ENCODE measurements at places on chromosomes 6 and 20.

DNA sequence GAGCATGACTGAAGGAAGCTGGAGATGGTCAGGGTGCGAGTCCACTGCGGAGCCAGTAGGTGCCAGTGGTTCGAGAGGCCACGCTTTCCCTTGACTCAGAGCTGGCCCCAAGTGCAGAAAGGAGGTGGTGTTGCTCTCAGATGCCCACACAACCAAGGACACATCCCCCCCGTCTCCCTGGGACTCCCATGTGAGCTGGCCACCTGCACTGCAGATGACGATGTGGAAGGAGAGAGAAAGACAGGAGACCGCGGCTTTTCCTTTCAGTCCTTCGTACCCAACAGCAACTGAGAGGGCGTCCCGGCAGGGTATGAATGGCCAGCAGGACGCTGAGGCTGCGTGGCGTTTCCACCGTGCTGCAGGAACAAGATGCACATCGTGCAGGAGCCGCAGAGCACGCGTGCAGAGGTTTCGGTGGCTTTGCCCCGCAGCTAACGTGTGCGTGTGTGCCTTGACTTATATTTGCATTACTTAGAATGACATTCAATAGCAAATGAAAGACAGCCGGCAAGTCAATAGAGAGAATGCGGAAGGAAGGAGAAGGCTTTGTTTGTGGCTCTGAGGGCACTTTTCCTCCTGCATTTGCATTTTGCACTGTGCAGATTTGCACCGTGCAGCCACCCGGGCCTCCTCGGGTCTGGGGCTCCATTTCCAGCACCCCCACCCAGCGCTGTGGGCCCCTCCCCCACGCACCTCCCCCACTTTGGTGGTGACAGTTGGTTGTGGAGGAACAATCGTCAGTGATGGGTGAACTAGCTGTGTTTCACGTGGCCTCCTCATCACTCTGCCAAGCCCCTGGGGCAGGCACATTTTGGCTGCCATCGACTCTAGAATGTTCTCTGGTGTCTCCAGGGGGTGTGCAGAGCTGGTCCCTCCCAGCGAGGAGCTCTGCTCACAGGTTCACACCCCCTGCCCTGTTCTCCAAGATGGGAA is 26.4 kb upstream of the BHLHE23 start:
- DNase-seq: no peak
- H3K4me1 ChIP-seq: no peaks in the 10 kb centered on the region
- no peak overlapping the region for H3K27ac ChIP-seq
- H3K36me3 ChIP-seq: no peaks in the 10 kb centered on the region
- peaks cover 18% of the 10 kb centered on the region for H3K27me3 ChIP-seq
- no peak overlapping the region for H3K4me3 ChIP-seq

DNA sequence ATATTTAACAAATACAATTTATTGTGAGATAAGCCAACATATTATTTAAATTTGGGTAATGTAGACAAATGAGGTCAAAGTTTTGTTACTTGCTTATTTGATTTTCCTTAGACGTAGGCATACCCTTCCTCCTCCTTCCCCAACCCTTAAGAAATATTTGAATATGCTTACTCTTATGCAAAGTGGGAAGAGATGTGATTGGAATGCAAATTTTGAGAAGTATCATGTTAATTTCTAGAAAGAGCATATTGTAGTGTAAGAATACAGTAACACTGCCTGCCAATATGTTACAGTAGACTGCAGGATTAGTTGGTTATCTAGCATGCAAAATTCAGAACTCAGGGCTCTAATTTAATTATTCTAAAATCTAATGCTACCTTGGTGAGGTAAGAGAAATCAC is 32.9 kb downstream of the CRISP1 start:
- H3K27me3 ChIP-seq: no peaks in the 10 kb centered on the region
- H3K4me3 ChIP-seq: no peak overlapping the region
- no peaks in the 10 kb centered on the region for H3K4me1 ChIP-seq

DNA sequence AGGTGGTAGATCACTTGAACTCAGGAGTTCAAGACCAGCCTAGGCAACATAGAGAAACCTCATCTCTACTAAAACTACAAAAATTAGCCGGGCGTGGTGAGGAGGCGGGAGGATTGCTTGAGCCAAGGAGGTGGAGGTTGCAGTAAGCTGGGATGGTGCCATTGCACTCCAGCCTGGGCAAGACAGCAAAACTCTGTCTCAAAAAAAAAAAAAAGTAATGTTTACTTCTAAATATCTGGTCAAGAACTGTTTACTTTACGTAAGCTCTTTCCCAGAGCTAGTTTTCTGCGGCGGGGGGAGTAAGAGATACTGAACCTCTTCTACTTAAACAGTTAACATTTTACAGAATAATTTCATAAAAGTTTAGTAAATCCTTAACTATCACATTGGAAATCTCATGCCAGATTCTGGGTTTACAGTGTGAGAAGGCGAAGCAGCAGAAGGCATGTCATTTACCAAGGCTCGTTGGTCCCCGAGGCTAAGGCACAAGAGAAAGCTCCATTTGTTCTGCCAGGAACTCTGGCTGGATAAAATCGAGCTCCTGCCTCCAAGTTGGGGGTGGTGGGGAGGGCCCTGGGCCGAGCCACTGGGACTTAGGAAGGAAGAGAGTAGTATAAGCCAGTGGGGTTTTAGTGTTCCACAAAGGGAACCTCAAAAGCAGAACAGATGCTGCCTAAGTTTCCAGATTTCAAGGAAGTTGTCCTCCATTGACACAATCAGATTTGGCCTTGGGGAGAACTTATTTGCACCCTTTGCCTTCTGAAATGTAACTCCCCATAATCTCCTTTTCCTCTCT is 41.7 kb downstream of the ARFGEF2 start:
- peaks cover 52% of the 10 kb centered on the region for H3K36me3 ChIP-seq
- no peaks in the 10 kb centered on the region for H3K27me3 ChIP-seq
- no peaks in the 10 kb centered on the region for H3K4me1 ChIP-seq

DNA sequence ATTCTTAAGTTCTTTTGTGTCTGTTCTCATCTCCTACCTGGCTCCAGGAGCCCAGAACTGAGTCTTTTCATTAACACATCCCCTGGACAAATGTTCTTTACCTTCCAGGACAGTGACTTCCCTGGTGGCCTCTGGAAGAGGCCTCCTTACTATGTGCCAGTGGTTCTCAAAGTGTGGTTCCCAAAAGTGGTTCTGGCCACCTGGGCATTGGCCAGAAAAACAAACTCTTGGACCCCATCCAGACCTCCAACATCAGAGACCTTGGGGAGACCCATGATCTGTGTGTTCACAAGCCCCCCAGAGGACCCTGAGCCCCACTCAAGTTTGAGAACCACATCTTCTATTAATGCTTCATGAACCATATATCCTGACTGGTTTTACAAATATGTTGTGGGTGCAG is 7.2 kb upstream of the VSX1 start:
- H3K27ac ChIP-seq: no peak overlapping the region
- no peaks in the 10 kb centered on the region for H3K4me1 ChIP-seq
- peaks cover 12% of the 10 kb centered on the region for H3K27me3 ChIP-seq
- H3K36me3 ChIP-seq: no peaks in the 10 kb centered on the region

GRCh38 chr6:88006557-88006956 is 41.1 kb upstream of the SPACA1 start:
- no peak overlapping the region for H3K27ac ChIP-seq
- no peaks in the 10 kb centered on the region for H3K4me1 ChIP-seq
- H3K36me3 ChIP-seq: no peaks in the 10 kb centered on the region
- H3K27me3 ChIP-seq: no peaks in the 10 kb centered on the region

- no peak for DNase-seq
- peaks cover 4% of the 10 kb centered on the region for H3K36me3 ChIP-seq
Observed at GRCh38 chr20:20561172-20561571, 151.3 kb downstream of the RALGAPA2 start.

GRCh38 chr6:144585217-144585814 is 300.2 kb downstream of the UTRN start:
- no peaks in the 10 kb centered on the region for H3K36me3 ChIP-seq
- H3K4me1 ChIP-seq: peaks cover 18% of the 10 kb centered on the region
- H3K27me3 ChIP-seq: no peaks in the 10 kb centered on the region
- no peak for DNase-seq

- no peak overlapping the region for H3K4me3 ChIP-seq
- H3K36me3 ChIP-seq: no peaks in the 10 kb centered on the region
- H3K27ac ChIP-seq: no peak overlapping the region
- H3K4me1 ChIP-seq: no peaks in the 10 kb centered on the region
Observed at GRCh38 chr6:121816906-121817540, 381.6 kb downstream of the GJA1 start.

- no peak for DNase-seq
- no peaks in the 10 kb centered on the region for H3K36me3 ChIP-seq
- no peak overlapping the region for H3K27ac ChIP-seq
Observed at GRCh38 chr6:118645395-118645794, 6.0 kb downstream of the CEP85L start.

- no peaks in the 10 kb centered on the region for H3K4me1 ChIP-seq
- H3K4me3 ChIP-seq: no peak overlapping the region
- no peaks in the 10 kb centered on the region for H3K27me3 ChIP-seq
- no peak for DNase-seq
Observed at GRCh38 chr6:31035862-31036497, 25.7 kb downstream of the MUC22 start.

DNA sequence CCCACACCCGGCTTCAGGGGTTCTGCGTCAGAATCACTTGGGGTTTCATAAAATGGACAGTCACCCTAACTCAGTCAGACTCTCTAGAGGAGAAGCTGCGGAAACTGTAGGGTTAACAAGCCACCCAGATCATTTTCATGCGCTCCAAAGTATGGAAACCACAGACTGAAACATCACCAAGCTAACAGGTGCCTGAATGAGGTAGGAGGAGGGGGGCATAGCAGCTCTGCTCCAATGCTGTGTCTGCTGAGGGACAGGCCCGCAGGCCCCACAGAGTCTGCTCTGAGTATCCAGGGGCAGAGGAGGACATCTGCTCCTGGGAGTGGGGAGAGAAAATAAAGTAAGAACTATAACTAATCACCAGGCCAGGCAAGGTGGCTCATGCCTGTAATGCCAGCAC is 97.1 kb upstream of the AKAP12 start:
- DNase-seq: no peak
- H3K27ac ChIP-seq: no peak overlapping the region
- no peak overlapping the region for H3K4me3 ChIP-seq
- peaks cover 24% of the 10 kb centered on the region for H3K4me1 ChIP-seq
- H3K27me3 ChIP-seq: no peaks in the 10 kb centered on the region

- no peaks in the 10 kb centered on the region for H3K36me3 ChIP-seq
- no peak overlapping the region for H3K27ac ChIP-seq
- no peak overlapping the region for H3K4me3 ChIP-seq
- peaks cover 39% of the 10 kb centered on the region for H3K4me1 ChIP-seq
Observed at GRCh38 chr20:47561603-47562583, 60.2 kb downstream of the NCOA3 start.

GRCh38 chr6:73791336-73791735 is 95.3 kb downstream of the CD109 start:
- H3K4me1 ChIP-seq: no peaks in the 10 kb centered on the region
- H3K36me3 ChIP-seq: peaks cover 22% of the 10 kb centered on the region
- no peak overlapping the region for H3K4me3 ChIP-seq
- no peak for DNase-seq
- H3K27me3 ChIP-seq: no peaks in the 10 kb centered on the region

DNA sequence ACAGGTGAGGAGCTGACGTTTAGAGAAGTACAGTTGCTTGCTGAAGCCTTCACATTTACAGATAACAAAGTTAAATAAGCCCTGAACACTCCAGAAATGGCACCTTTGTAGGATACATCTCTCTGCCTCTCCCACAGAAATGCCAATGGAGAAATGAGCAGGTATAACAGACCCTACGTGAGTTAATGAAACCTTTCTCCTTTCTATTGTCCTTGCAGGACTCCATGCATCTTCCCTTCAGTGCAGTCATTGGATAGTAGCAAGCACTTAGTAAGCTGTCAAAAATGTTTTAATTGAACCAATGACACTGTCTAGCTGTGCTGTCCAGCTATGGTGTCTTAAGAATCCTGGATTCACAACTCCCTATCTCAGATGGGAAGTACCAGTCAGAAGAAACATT is 8.1 kb upstream of the RRBP1 start:
- no peak overlapping the region for H3K4me3 ChIP-seq
- no peak overlapping the region for H3K27ac ChIP-seq
- no peaks in the 10 kb centered on the region for H3K4me1 ChIP-seq

- DNase-seq: no peak
- H3K27me3 ChIP-seq: no peaks in the 10 kb centered on the region
- H3K36me3 ChIP-seq: peaks cover 12% of the 10 kb centered on the region
- no peaks in the 10 kb centered on the region for H3K4me1 ChIP-seq
Observed at GRCh38 chr20:49515586-49515985, 33.1 kb upstream of the KCNB1 start.

DNA sequence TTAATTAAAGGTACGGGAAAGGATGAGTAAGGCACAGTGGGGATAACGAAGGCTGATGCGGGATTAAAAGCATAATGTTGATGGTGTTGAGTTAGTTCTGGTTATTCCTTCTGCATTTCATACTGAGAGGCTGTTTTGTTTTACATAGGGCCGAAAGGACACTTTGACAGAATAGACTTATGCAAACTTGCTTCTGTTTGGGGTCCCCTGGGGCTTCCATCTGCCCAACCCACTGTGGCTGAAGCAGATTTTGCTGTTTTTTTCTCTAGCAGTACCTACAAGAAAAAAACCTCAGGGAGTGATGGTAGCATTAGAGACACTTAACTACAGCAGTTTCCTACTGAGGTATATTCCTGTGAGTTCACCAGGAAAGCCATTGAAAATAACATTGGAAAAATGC is 136.1 kb upstream of the SUPT3H start:
- H3K36me3 ChIP-seq: no peaks in the 10 kb centered on the region
- no peaks in the 10 kb centered on the region for H3K27me3 ChIP-seq
- no peak overlapping the region for H3K4me3 ChIP-seq

GRCh38 chr20:14406495-14406894 is 69.1 kb upstream of the FLRT3 start:
- H3K4me3 ChIP-seq: no peak overlapping the region
- DNase-seq: no peak
- no peaks in the 10 kb centered on the region for H3K36me3 ChIP-seq
- H3K27me3 ChIP-seq: no peaks in the 10 kb centered on the region

- no peak overlapping the region for H3K27ac ChIP-seq
- H3K4me1 ChIP-seq: no peaks in the 10 kb centered on the region
- no peaks in the 10 kb centered on the region for H3K27me3 ChIP-seq
- no peak overlapping the region for H3K4me3 ChIP-seq
- no peak for DNase-seq
Observed at GRCh38 chr20:90651-91050, 3.2 kb downstream of the DEFB125 start.

DNA sequence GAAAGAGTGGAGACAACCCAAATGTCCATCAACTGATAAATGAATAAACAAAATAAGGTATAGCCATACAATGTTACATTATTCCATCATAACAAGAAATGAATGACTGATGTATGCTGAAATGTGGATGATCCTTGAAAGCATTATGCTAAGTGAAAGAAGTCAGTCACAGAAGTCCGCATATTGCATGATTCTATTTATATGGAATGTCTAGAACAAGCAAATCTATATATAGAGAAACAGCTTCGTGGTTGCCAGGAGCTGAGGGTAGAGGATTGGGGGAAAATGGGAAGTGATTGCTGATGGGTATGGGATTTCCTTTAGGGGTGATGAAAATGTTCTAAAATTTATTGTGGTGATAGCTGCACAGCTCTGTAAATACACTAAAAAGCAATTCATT is 196.8 kb downstream of the ATXN1 start:
- H3K4me3 ChIP-seq: no peak overlapping the region
- H3K36me3 ChIP-seq: no peaks in the 10 kb centered on the region

GRCh38 chr6:4947716-4948115 is 56.1 kb downstream of the RPP40 start:
- no peak overlapping the region for H3K27ac ChIP-seq
- DNase-seq: no peak
- H3K4me1 ChIP-seq: peaks cover 4% of the 10 kb centered on the region
- H3K36me3 ChIP-seq: peaks cover 9% of the 10 kb centered on the region

All from right atrium auricular region (tissue), 2 donors.